DMS79 (cell line): ENCODE measurements at places on chromosomes 2 and 18.
A peak's percentile ranks its signal among the peaks of the same experiment; 100 is the strongest.

- no peak for DNase-seq
Observed at GRCh38 chr2:15840148-15840547, 100.2 kb upstream of the MYCN start.

GRCh38 chr2:3659447-3660432 is 1.7 kb downstream of the ALLC start:
- DNase-seq: peak; percentile 57

DNA sequence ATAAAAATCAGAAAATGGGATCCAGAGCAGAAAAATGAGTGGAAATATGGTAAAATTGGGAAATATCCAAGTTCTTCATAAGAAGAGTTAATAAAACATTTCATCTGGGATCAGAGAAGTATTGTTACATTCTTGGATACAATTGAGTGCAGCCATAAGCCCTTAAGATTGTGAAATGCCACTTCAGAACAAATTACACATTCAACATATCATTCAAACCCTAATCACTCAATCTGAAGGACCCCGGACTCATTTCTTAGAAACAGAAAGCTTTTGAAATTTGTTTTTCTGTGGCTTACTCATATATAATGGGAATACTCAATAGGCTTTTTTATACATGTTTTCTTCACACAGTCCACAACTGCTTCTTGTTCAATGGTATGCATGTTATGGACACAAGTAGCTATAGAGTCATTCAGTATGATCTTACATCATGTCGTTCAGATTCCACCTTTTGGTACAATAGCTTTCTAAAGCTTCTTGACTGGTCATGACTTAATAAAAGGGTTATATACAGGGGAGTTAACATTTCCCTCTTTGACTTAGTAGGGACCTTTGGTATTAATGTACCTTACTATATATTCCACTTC is 39.9 kb downstream of the SCN7A start:
- peak; percentile 48 for DNase-seq

- no peak for DNase-seq
Observed at GRCh38 chr2:47034973-47035609, 119.5 kb upstream of the MCFD2 start.

GRCh38 chr2:62407838-62408237 is 98.2 kb downstream of the TMEM17 start:
- DNase-seq: no peak

- no peak for DNase-seq
Observed at GRCh38 chr2:119574864-119575263, 30.6 kb downstream of the CFAP221 start.

GRCh38 chr18:22168360-22168921 is 948 bp upstream of the GATA6 start:
- DNase-seq: no peak

DNA sequence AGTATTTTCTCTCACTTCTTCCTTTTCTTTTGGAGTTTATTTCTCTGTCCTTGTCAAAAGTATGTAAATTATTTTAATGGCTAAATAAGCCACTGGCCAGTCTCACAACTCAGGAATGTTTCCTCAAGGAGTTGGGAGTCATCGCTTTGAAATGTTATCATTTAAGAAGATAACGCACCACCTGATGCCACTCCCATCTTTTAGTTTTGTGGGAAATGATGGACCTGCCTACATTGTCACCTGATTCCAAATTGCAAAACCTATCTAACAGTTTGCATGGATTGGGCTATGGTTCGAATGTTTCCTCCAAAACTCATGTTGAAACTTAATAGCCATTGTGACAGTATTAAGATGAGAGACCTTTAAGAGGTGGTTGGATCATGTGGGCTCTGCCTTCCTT is 32.4 kb upstream of the PPM1B start:
- no peak for DNase-seq

GRCh38 chr2:196331143-196331542 is 159.8 kb upstream of the STK17B start:
- no peak for DNase-seq

- no peak for DNase-seq
Observed at GRCh38 chr2:149783284-149783683, 195.7 kb upstream of the MMADHC start.

DNA sequence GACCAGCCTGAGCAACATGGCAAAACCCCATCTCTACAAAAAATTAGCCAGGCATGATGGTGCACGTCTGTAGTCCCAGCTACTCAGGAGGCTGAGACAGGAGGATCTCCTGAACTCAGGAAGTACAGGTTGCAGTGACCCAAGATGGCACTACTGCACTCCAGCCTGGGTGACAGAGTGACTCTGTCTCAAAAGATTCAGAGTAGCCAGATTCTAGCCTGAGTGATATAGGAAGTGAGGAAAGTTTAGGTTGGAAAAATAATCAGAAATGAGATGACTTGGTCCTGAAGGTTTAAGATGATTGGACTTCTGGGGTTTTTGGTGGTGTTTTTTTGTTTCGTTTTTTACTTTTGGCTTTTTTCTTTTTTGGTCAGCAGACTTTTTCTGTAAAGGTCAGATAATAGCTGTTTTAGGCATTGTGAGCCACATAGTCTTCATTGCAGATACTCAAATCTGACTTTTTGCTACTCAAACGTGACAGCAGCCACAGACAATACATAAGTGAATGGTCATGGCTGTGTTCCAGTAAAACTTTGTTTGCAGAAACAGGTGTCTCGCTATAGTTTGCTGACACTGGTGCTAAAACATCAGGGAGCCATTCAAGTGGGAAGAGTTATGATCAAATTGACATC is 104.1 kb upstream of the UBXN4 start:
- DNase-seq: no peak

- peak; percentile 79 for DNase-seq
Observed at GRCh38 chr18:36265015-36265414, 32.5 kb upstream of the FHOD3 start.

- DNase-seq: no peak
Observed at GRCh38 chr2:108263401-108263800, 23.6 kb downstream of the SULT1C3 start.

DNA sequence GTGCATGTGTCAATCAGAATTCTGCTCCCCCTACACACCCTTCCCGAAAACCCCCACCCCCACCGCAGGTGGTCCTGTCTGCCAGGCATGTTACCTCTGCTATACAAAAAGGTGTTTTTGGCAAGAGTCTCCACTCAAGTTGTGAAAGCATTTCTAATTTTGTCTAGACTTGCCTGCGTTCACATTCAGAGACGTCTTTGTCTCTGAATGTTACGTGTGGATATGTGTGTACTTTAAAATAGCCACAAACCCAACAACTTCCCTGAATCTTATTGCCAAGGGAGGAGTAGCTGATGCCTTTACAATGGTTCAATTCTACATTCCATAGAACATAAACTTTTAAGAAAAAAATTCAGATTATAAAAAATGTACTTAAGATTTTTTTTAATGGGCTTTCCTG is 66.6 kb downstream of the ITGA4 start:
- no peak for DNase-seq

DNA sequence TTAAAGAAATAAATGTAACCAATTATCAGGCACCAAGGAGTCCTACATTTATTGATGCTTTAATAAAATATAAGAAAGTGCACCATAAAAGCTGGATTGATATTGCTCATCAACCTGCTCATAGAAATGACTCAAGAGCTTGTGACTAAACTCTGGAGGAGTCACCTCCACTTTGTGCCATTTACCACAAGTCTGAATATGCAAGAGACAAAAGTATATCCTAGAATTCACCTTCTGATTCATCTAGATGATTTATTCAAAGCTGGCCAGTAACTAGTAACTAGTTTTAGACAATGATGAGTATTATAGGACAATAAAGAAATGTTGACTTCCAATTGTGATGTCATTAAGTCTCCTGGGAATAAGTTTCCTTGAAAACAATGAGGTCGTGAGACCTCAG is 146.0 kb upstream of the SOX11 start:
- DNase-seq: no peak

GRCh38 chr2:239402666-239403065 is 1.8 kb upstream of the HDAC4 start:
- DNase-seq: no peak

GRCh38 chr2:81650048-81650971 is 1345.8 kb upstream of the LRRTM1 start:
- no peak for DNase-seq

DNA sequence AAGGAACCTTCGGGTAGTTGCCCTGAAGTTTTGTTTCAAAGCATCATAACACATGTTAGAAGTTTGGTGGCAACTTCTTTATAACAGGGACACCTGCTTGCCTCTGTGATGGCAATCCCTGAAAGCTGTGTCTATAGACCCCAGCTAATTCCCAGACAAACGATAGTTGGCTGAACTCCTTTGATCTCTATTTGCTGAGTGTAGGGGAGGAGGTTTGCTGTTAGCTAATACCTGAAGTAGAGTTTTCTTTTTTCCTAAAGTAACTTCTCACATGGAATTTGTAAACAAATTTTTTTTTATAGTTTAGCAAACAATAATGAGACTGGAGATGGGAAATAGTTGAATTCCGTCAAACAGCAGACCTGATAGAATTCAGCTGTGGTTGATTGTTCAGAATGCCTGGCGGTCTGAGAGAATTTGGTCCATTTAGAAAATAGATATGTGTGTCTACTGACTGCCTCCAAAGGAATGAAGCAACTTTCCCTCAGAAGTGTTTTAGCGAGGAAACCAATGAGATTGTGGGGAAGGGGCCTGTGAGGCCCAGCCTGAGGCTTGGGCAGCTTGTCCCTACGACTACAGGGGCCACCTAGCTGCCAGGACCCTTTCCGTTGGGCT is 123.5 kb upstream of the EPAS1 start:
- DNase-seq: no peak

DNA sequence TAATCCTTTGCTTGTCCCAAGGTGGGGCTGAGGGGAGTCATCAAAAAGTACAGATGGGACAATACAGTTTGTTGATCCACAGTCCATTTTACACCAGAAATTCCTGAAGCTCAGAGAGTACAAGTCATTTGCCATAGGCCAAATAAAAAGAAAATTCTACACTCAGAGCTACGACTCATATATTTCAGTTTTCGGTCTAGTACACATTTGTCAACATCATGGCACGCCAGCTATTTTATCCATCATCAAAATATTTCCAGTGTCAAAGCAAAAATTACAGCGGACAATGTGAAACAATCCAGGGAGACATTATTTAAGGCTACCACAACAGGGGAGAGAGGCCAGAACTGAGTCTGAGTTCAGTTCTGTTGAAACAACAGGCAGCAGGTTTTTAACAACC is 587.5 kb upstream of the DSEL start:
- no peak for DNase-seq

DNA sequence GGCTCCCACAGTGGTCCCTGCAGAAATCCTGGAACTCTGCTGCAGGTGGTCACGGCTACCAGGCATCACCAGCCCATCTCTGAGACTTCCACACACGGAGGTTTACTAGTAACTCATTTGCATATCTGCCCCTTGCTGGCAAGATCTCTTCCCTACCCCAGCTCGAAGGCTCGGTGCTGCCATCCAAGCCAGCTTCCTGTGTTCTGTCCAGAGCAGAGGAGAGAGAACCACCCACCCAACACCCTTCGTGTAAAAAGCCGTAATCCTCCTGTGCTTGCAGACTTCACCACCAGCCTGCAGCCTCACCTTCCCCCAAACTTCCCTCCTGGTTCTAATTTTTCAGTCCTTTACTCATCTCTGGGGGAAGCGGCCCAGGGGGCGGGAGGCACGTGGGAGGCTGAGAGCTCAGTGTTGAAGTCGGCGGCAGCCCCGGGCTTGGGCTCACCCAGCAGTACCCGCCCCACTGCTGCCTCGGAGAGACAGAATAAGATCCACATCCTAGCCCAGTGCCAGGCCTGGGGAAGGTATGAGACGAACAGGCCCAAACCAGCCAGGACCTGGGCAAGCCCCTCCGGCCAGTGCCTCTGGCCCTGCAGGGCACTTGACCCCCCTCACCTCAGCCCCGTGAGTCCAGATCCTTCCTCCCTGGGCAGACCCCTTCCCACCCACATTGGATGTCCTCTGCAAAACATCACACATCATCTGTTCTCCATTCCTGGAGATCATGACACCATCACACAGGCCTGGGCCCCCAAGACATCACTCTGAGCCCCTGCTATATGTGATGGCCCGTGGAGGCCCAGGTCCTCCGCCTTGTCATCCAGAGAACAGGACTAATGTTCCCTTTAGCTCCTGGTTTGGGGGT is 145.8 kb upstream of the ID2 start:
- no peak for DNase-seq

DNA sequence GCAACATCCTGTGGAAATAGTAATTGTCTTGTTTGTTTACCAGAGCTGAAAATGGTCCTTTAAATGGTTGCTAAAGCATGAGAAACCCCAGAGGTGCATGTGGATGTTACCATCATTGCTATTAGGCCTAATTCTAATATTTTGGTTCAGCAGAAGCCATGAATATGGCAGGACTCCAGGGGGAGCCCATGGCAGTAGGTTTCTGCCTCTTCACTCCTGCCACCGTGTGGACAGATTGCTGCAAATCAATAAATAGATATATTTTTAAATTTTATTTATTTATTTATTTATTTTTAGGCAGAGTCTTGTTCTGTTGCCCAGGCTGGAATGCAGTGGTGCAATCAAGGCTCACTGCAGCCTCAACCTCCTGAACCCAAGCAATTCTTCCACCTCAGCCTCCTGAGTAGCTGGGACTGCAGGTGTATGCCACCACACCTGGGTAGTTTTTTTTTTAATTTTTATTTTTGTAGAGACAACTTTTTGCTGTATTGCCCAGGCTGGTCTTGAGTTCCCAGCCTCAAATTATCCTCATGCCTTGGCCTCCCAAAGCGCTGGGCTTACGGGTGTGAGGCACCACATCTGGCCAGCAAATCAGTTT is 54.9 kb upstream of the CAPN13 start:
- DNase-seq: no peak

- no peak for DNase-seq
Observed at GRCh38 chr2:18630941-18631340, 41.6 kb upstream of the NT5C1B start.

- DNase-seq: no peak
Observed at GRCh38 chr2:12741380-12741779, 24.6 kb downstream of the TRIB2 start.

DNA sequence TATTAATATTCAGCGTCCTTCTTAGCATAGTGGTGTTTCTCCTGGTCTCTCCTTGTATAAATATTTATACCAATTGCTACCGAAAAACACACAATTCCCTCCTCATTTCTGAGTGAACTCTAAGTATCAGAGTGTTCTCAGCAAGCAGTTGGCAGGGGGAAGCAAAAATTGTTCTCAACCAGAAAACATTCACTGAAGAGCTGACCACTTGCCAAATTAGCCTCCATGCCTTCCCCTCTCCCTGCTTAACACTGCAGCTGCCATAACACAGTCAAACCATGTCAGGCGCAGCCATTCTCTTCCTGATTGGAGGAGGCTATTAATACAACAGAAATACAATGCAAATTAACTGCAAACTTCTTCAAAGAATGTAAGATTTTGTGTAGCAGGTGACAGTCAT is 105.0 kb downstream of the COL6A3 start:
- DNase-seq: no peak

DNA sequence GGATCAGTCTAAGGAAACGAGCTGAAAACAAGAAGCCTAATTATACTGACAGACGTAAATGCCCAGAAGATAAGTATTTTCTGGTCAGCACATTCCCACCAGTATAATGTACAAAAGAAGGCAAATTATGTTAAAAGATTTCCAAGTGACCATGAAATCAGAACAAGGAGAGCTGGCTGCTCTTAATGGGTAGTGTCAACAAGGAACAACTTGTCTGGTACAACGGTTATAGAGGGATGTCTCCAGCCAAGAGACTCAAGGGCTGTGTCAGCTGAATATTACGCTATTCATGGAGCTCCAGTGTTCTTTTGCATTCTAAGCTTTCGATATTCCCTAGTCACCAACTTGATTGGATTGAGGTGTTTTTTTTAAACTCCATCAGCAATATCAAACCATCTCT is 8.6 kb upstream of the L3MBTL4 start:
- DNase-seq: peak; percentile 74

- DNase-seq: no peak
Observed at GRCh38 chr18:3703732-3704176, 253.8 kb downstream of the TGIF1 start.

- no peak for DNase-seq
Observed at GRCh38 chr18:56333146-56333545, 305.2 kb downstream of the TXNL1 start.
